NCI-H1092 (cell line): ENCODE measurements at places on chromosomes 4 and X.

DNA sequence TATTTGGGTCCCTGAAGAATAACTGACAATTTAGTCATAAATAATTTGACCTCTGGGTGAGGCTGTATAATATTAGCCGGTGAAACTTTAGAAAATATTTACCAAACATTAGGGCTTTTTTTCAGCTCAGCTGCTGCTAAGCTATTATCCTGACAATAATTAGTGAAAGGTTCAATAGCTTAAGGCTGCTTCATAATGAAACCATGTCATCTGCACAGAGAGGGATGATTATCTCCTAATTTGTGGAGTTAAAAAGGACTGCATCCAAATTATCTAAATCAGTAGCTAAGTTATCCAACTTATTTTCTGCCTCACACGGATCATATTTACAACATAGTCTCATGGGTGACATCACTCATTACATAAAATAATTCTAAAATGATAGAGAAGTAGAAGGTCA, 1249.8 kb downstream of the RAPGEF2 start:
- DNase-seq: no peak

DNA sequence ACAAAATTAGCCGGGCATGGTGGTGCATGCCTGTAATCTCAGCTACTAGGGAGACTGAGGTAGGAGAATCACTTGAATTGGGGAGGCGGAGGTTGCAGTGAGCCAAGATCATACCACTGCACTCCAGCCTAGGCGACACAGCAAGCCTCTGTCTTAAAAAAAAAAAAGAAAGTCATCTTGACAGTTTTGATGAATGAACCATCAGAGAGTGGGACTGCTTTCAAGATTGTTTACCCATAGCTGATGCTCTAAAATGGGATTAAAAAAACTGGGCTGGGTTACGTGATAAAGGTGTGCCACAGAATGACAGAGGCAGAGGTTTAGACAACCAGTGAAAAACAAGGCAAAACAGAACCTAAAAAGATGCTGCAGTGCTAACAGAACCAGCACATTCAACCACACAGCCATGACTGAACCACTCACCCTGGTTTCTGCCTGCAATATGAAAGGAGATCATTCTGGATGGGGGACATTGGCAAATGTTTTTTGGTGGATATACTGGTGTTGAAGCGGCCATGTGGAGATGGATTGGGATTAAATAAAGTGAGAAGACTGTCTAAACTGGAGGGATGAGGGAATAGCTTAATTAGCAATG, 22.2 kb downstream of the GPAT3 start:
- DNase-seq: no peak

GRCh38 chr4:52780617-52781354, 29.6 kb upstream of the ERVMER34-1 start:
- DNase-seq: no peak

DNA sequence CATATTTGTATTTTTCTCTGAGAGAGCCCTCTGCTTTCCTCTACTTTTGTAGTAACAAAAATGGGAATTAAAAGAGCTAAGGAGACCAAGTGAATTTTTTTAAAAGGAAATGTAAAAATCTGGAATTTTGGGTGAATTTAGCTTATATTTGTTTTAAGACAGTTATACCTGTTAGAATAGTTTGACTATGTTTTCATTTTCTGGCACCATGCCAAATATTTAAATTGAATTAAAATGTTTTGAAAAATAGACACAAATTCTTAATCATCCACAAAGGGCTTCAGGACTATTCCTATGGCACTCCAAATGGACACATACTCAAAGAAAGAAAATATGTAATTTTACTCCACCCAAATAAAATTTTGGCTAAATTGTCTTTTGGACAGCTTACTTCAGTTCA, 209.6 kb downstream of the SH3BGRL start:
- no peak for DNase-seq

GRCh38 chr4:14155803-14156202, 528.3 kb upstream of the BOD1L1 start:
- no peak for DNase-seq

DNA sequence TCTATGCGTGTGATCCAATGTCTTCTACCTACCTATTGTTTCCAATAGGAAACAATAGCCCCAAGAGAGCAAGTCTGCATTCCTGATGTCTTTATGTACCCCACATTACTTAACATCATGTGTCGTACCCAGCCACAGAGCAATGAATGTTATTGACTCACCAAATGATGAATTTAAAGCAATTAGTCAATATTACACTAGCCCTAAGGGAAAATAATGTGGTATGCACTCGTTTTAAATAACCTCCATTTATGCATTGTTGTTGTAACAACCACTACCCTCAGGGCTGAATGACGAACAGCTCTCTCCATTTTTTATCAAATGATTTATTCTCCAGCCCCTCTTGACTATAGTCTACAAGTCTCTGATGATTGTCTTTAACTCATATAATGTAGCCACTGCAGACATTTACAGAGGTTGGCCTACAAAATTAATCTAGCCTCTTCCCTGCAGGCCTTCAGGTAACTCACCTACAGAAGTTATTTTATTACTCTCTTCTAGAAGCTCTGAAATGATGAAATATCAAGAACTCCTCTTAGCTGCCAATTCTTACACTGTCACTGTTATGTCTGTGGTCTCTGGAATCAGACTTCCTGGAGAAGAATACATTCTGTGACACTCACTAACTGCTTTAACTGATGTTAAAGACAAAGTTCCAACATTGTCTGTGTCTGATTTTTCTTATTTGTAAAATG, 601.7 kb upstream of the GRIA3 start:
- DNase-seq: no peak

DNA sequence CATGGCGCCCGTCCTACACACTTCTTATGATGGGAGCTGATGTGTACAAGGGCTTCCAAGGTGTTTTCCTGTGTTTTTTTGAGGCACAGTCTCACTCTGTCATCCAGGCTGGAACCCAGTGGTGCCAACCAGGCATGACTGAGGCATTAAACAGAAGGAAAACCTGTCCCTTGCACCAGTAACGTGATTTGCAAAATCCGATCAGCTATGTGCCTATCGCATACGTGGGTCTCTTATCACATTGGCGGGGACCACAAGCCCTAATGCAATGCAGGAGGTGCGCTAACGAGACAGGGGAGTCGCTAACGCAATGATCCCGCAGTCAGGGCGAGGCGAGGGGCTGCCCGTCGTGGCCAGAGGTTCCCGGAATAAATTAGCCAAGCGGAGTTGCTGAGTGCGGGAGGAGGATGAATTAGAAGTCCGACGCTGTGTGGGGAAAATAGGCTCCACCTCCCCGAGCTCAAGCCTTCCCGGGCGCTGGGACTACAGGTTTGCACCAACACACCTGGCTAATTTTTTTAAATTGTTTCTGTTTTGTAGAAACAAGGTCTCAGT, 162.7 kb downstream of the SHOX start:
- no peak for DNase-seq

- DNase-seq: no peak
Measured at GRCh38 chrX:23228950-23229448, 105.7 kb upstream of the PTCHD1 start.

DNA sequence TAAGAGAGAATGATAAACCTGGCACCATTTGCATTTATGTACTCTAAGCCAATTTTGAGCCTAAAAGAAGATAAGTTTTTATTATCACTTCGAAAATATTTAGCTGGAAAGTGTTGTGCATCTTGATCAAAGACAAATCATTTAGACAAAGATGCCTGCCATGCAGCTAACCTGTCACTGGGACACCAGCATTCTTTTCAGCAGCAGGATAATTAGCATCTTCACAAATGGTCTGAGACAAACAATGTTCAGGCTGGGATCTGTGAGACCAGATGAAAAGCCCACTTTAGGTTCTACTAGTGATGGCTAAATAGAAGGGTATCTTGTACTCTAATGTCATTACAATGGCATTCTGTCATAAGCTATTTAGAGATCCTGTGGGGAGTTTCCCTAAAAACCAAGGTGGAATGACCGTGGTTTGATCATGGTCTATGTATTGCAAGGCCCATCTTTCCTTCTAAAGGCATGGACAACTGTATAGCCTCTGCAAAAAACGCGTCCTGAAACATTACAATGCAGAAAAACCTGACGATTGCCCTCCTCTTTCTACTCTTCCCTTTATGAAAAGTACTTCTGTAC, 7.2 kb downstream of the PRDM8 start:
- DNase-seq: no peak

DNA sequence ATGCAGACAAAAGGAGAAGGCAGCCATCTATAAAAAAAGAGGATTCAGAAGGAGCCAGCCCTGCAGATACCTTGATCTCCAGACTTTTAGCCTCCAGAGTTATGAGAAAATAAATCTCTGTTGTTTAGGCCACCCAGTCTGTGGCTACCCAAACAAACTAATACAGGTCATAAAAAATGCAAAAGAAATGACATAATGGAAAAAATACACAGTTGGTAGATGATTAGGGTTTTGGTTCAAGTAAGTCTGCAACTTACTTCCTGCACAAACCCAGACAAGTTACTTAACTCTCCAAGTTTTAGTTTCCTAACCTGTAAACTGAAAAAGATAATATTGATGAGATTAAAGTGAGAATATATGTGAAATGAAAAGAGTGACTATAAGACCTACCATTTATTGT, 11.3 kb downstream of the QDPR start:
- no peak for DNase-seq

DNA sequence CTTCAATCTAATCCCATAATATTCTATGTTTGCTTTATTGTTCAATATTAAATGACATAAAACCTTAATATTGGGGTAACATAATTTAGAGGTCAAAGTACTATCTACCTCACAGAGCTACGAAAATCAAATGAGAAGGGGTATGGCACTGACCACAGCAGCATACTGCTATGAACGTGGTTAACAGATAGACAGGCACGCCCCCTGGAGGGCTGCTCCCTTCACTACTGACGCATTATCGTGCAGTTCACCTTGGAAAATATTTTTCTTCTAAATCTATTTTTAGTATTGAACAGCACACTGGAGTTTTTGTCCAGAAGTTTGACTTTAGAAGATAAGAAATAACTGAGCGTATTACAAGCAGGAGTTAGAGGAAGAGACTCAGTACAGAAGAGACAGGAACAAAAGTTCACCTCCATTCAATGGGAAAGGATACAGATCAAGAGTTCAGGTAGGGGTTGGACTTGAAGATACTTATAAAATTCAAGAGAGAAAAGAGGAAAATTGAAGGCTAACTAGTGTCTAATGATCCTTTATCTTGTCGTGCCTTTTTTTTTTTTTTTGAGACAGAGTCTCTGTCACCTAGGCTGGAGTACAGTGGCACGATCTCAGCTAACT, 22.7 kb downstream of the MAP9 start:
- DNase-seq: peak; percentile 0

GRCh38 chr4:37812713-37813112, 13.8 kb upstream of the PGM2 start:
- DNase-seq: no peak

- no peak for DNase-seq
Measured at GRCh38 chrX:106177106-106177981, 9.2 kb downstream of the PWWP3B start.

DNA sequence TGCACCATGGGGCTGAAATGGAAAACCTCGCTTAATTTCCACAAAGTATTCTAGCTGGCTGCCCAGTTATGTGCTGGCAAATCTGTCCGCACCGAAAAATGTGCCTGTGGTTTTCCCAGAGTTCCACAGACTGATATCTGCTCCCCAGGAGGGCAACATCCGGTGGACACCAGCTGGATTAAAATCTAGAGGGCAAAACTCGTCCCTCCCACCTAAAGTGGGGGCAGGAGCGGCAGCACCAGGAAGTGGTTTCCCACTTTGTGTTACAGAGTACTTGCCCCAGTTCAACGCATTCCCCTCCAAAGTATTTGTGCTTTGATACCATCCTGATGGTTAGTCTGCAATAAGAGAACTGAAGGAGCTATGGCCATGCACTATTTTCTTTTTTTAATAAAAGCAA, 187.6 kb downstream of the TSPAN5 start:
- no peak for DNase-seq

DNA sequence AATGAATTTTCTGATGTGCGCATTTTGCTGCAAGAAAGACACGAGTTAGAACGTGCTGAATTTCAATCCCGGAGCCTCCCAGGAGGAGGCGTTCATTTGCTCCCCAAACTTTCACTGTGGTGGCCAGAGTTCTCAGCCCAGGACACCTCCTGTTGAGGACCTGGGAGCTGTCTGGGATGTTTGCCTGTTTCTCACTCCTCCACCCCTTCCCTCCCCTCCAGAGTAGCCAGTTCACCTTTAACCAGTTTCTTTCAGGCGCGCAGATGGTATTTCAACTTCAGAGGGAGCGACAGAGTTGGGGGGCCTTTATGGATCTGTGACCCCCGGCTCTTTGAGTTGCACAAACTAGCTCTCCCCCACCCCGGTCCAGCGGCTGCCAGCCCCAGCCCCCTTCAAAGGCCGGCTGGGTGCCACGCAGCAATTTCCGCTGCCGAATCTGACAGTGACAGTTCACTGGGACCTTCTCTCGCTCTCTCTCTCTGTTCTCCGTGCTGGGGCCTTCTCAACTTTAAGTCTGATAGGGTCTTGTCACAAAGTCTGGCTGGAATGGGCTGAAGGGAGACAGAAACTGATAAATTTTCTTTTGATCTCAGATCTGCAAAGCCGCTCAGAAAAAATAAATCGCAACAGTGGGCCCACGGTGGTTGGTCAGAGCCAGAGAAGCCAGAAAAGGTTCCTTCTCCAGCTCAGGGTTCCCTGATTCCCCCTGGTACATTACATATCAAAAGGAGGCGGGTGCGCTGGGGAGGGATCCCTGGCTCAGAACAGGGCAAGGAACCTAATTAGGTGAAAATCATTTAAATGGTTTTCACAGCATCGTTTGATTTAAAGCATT, 100.0 kb upstream of the STX18 start:
- DNase-seq: no peak

GRCh38 chrX:136166221-136166855, 19.0 kb downstream of the FHL1 start:
- no peak for DNase-seq

- no peak for DNase-seq
Measured at GRCh38 chr4:150216726-150217125, 138.5 kb downstream of the DCLK2 start.

DNA sequence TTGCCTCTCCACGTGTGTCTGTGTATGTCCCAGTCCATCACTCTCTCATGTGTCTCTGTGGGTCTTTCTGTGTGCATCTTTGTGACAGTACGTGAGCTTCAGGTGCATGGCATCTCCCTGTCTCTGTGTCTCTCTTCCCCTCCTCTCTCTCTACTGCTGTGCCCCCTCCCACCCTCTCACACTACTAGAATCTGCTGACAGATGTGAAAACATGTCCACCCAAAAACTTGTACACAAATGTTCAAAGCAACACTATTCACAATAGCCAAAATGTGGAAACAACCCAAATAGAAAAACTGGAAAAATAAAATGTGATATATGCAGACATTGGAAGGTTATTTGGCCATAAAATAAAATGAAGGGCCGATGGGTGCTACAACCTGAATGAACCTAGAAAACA, 10.0 kb downstream of the EVC start:
- DNase-seq: no peak

DNA sequence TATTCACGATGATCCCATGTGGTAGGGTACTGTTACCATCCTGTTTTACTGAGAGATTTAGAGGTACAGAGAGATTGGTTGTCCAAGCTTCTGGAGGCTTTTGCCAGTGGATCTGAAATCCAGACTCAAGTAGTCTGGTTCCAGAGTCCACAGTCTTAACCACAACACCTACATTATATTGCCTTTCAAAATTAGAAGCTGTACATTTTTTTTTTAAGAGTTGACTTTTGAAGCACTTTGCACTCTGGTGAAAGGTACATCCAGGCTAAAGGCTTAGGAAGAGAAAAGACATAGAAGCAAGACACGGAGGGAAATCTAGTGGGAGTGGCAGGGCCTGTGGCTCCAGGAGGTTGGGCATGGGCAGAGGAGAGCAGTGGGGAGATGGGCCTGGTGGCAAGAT, 122.1 kb downstream of the AFF1 start:
- DNase-seq: no peak
